ENCODE measurements at places on chromosomes 2 and 18.
A peak's percentile ranks its signal among the peaks of the same experiment; 100 is the strongest.

DNA sequence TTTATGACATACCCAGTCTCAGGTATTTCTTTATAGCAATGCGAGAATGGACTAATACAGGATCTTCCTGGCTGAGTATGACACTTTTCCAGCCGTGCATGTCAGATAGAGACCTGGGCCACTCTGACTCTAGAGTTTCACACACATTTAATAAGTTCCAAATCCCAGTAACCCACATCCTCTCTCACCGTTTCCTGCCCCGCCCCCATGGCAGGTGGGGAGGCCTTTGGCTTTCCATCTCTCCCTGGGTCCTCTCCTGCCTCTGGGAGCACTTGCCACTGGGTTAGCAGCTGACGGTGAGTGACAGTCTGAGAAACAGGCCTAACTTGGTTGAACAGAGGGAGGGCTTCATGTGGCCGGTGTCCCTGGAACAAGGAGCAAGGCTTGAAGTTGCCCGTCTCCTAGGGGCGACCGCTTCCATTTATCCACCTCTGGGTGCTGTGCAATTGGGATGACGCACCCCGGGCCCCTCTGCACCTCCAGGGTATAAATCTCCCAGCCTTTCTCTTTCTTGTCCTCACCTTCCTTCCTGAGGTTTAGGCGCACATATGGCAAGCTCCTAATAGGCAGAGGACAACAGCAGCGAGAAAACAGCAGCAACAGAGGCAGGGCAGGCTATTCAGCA is 152.7 kb upstream of the HDAC4 start:
- no peak for DNase-seq

- DNase-seq = no peak
Measured at GRCh38 chr2:216865658-216866057, 5.8 kb upstream of the TNP1 start.

DNA sequence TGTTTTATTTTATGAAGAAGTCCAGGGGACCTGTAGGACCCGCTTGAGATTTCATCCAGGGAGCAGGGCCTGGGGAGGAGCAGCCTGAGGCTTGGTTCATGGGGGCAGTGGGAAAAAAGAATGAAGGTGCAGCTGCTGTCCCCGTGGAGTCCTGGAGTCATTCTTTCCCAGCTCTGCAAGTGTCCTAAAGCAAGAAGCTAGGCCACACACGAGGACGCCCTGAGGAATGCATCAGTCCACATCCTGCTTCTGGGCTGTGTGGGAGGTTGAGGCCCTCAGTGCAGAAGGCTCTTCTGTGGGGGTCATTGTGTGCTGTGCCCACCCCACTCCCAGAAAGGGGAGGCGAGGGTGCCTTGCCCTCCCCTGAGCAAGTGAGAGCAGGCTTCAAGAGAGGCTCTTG is 179.9 kb upstream of the HS6ST1 start:
- peak; percentile 47 for DNase-seq

DNA sequence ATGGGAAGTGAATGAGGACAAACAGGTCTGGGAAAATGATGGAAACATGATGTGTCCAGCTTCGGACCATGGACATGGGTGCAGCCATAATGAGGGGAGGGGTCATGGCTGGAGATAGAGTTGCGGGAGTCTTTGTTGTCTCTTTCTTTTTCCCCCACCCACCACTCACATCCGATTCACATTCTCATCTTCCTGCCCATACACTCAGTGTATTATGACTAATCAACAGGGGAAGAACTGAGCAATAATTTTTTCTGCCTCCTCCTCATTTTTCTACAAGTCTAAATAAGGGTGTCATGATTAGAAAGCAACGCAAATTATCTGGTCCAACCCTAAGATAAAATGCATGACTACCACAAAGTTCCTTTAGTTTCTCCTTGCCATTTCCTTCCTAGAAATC is 5.7 kb upstream of the SERPINB2 start:
- no peak for DNase-seq

DNA sequence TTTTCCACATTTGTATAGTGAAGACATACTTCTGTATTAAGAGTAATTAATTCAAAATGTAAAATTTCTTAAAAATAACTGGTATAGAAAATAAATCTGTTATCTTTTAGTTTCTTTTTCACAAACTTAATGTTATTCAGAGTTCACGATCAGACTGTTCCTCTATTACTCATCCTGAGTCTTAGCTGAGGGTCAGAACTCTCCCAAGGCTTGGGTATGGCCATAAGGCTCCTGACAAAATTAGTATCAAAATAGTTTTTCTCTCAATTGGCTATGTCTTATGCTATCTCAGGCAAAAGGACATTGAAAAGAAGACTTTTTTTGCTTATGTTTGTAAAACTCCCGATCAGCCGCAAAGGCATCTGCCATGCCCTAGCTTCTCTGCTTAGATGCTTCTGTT is 56.1 kb upstream of the NAB1 start:
- no peak for DNase-seq

GRCh38 chr18:24658302-24658701 is 197.9 kb downstream of the HRH4 start:
- DNase-seq = no peak

- no peak for DNase-seq
Measured at GRCh38 chr2:121005453-121005852, 269.8 kb downstream of the GLI2 start.

- no peak for DNase-seq
Measured at GRCh38 chr2:96273763-96274162, 7.7 kb downstream of the CIAO1 start.

- DNase-seq = no peak
Measured at GRCh38 chr2:214569419-214570035, 158.7 kb downstream of the VWC2L start.

- no peak for DNase-seq
Measured at GRCh38 chr18:41732356-41732755, 222.7 kb upstream of the PIK3C3 start.

DNA sequence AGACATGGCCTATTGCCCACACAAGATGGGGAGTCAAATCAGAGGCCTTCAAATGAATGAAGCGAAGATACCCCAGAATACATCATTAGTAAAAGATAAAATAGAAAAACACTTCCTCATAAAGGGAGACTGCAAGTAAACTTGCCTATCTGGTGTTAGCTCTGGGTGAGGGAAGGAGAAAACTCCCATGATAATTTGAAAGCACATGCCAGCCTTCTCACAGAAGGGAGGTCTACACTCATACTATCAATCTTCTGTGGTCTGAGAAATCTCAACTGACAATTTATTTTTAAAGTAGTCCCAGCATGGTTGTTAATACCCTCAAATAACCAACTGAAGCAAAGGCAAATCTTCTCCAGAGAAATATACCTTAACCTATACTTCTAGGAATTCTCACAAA is 75.4 kb downstream of the EXOC6B start:
- no peak for DNase-seq

GRCh38 chr2:36677386-36677785 is 19.1 kb upstream of the VIT start:
- no peak for DNase-seq

- no peak for DNase-seq
Measured at GRCh38 chr2:231280846-231281245, 82.4 kb downstream of the ARMC9 start.

GRCh38 chr2:28674062-28674712 is 77.4 kb upstream of the PPP1CB start:
- DNase-seq = no peak

- DNase-seq = no peak
Measured at GRCh38 chr2:66526180-66526579, 91.3 kb downstream of the MEIS1 start.

- no peak for DNase-seq
Measured at GRCh38 chr2:30714811-30715709, 92.2 kb downstream of the CAPN13 start.

DNA sequence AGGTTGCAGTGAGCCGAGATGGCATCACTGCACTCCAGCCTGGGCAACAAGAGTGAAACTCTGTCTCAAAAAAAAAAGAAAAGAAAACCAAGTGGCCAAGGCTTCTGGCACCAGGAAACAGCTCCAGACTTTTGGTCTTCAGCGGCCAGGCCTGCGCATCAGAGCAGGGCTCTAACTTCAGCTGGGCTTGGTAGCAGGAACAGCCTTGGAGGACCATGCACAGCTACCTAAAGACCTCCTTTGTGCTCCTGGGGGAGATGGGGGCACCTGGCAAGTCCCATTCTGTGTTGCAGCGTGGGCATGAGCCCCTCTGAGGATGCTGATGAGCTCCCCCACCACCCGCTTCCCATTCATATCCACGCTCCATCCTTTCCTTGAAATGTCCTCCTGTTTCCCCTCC is 56.4 kb upstream of the SEMA4C start:
- no peak for DNase-seq

DNA sequence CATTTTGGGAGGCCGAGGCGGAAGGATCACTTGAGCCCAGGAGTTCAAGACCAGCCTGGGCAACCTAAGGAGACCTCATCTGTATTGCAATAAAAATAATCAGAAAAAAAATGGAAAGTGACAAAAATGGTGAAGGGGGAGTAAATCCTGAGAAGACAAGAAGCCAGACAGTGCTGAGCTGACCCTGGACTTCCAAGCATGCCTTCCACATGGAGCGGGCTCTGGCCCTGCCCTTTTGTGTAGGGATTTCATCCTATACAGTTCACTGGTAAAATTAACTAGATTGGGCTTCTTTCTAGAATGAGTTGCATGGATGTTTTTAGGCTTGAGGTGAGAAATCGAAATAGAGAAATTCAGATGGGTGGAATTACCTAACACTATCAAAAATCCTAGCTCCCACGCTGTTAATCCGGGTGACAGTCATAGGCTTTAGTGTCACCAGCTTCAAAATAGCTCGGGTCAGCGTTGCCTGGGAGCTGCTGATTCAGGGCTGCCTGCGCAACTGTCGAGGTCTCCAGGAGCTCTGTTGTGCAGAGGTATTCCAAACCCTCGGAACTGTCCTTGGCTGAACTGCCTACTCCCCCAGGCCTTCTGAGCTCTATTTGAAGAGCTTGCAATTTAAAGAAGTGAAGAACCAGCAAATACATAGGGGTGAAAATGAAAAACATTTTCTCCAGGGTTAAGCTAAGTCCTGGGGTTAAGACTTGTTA is 21.5 kb upstream of the ZNF532 start:
- DNase-seq = no peak
